Activated CD8-positive, alpha-beta memory T cell treated with anti-CD3 and anti-CD28 coated beads for 1 hour (primary cell): ENCODE measurements at places on chromosomes 4 and X.

DNA sequence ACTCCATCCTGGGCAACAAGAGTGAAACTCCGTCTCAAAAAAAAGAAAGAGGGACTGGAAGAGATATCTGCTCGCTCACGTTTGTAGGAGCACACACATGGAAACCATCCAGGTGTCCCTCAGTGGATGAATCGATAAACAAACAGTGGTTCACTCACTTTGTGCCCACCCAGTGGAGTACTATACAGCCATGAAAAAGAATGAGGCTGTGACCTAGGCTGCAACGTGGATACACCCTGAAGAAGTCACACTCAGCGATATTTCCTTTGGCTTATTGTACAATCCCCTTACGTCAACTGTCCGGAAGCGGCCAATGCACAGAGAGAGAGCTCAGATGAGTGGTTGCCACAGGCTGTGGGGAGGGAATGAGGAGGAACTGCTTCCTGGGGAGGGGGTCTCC lies 82.3 kb upstream of the PPP2R3B start:
- DNase-seq = no peak

GRCh38 chr4:85149676-85150075 lies 183.2 kb upstream of the WDFY3 start:
- DNase-seq = no peak

GRCh38 chr4:154349829-154350228 lies 141.8 kb downstream of the DCHS2 start:
- no peak for DNase-seq

DNA sequence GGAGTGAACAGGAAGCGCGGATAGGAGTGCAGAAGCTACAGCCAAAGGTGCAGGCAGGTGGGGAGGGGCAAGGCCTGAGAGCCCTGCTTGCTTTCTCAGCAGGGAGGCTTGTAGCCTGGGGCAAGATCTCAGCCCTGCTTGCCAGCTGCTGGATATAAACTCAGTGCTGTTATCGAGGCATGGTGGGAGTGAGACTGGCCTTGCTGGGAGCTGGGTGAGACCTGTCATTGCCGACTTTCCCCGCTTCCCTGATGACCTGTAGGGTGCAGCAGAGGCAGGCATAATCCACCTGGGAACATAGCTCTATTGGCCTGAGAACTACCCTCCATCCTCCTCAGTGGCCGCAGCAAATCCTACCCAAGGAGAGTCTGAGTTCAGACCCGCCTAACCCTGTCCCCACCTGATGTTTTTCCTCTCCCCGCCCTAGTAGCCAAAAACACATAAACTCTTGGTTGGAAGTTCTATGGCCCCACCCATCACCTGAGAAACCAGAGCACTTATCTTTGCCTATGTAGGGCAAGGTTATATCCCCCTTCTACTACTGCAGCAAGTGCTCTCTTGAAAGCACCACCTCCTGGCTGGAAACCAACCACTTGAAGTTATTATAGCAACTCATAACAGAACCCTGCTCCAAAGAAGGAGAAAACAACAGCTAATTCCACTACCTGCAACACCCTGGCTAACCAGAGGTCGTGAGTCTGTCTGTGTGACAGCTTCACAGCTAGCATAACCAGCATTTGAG lies 80.7 kb downstream of the FHIP1A start:
- DNase-seq = no peak

DNA sequence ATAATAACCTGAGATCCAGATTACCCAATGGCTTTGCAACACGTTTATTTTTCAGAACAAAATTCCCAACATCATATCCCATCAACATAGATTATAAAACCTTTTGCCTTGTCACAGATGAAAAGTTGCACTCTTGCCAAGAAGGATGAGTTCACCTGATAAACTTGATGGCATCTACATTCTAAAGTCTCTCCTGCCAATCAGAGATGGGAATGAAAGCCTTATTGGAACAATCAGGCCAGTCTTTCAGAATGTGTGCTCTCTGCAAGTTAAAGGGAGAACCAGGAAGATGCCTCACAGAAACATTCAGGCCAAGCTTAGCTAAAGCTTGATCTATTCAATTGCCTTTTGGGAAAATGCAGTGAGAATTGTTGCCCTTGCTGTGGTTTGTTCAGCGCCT lies 1.3 kb downstream of the LPAR4 start:
- DNase-seq = no peak

GRCh38 chrX:9578083-9578779 lies 113.4 kb downstream of the TBL1X start:
- no peak for DNase-seq

GRCh38 chr4:67879486-67879885 lies 4.3 kb downstream of the TMPRSS11D start:
- DNase-seq = no peak

DNA sequence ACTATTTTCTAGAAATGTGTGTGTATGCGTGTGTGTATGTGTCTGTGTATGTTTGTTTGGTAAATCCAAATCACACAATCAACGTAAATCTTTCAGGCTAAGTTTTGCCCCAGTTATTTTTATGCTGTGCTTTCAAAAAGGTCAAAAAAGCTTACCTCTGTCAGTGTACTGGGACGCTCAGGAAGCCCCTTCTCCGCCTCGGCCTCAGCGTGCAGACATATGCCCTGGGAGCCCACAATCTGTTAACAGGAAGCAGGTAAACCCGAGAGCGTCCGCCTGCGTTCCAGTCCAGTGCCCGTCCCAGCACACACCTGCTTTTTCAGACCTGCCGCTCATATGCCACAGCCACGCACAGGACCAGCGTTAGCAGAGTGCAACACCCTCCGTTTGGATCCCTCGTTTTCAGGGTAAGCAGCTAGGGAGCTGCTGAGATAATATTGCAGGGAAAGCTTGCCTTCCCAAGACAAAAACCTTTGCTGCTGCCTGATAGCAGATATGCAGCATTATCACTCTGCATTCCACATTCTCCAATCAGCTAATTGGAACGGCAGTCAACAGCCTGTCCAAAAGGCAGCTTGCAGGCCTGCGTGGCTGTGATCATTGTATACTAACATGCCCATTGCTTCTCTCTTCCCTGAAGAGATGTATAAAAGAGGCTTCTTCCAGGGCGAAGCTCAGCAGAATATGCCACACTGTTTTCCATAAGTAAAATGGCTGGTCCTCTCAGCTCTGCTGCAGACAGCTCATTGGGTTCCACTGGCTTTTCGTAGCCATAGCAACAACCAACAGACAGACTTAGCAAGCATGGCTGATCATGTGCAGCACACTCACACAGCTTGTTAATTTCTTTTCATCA lies at the start of gene SORBS2:
SORBS2 (minus strand) TSS at position 686 of the 856 bp plus-strand sequence. CDS start 121,623 bp downstream, outside the sequence.
- DNase-seq = no peak
